Fibroblast of the aortic adventitia (primary cell): ENCODE measurements at places on chromosomes 5 and 9. TPM values are rescaled to one million over a fixed set of nuclear protein-coding genes. Genes with fewer than 3 reads are reported as not detected.

Gene EGFL7
- total RNA-seq = 2.4 and 5.6 TPM in 2 replicates

Gene CERCAM
- total RNA-seq = 74.9 and 109 TPM in 2 replicates

Gene THBS4
- total RNA-seq = 0.90 and 1.5 TPM in 2 replicates

Gene GMCL2
- total RNA-seq = not detected in 2 replicates

GRCh38 chr5:32724526-32724925 lies 13.4 kb downstream of the NPR3 start:
- no peak for DNase-seq

DNA sequence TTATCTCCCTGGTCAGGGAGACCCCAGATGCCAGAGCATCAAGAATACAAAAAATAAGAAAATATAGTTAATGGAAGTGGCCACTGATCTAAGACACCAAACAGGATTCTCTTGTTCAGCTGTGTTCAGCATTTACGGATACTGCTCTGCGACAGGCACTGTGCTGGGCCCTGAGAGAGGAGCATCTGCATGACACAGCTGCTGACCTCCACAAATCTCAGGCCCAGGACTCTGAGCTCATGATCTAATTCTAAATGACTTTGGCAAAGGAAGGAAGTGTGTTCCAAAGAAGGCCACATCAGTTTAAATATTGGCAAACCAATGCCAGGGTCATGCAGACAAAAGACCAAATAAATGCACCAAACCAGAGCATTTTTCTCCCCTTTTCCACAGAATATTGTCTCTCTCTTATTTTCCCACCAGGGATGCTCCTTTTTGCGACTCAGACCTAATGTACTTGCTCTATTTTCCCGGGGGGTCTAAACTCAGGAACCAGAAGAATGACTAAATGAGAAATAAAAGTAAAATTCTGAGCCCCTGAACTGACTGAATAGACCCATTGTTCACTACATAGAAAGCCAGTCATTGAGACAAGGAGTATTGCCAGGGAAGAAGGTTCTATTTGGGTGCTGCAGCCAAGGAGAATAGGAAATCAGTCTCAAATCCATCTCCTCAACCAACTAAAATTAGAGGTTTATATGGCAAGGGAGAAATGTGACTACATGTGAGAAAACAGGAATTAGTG lies 1.4 kb upstream of the AGGF1 start:
- no peak for DNase-seq

DNA sequence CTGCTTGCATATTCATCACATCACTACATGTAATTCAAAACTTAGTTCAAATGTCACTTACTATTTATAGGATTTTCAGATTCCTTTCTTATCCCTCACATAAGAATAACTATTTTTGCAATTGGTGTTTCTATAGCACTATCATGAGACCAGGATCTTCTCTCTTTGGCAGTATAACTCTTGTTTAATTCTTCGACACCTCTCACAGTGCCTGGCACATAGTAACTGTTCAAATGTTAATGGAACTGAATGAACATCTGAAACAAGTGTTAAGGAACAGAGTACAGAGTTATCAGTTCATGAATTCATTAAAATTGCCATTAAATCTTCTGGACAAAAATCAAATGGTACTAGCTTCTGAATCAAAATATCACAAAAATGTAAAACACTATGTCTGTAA lies 40.0 kb downstream of the FBXL17 start:
- DNase-seq = no peak

- DNase-seq = peak; percentile 0
Measured at GRCh38 chr5:44495280-44495679, 106.1 kb upstream of the FGF10 start.

DNA sequence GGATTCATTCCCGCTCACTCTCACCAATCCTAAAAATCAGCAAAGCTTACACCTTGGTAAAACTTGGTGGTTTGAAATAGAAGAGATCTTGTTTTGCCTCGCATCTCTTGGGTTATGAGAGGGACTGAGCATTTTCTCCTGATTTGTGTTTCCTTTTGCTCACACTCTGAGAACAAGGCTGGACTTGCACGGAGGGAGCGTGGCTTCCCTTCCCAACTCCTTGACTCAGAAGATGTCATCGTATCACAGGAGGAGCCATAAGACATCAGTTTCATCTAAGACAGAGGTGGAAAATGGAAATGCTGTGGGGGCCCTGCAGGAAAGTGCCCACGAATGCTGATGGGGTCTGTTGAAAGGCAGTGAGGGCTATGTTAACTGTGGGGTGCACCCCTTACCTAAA lies 37.4 kb downstream of the CTSL start:
- no peak for DNase-seq

GRCh38 chr9:134851020-134851419 lies 29.6 kb upstream of the FCN2 start:
- DNase-seq = no peak

- no peak for DNase-seq
Measured at GRCh38 chr5:54261596-54261995, 48.8 kb downstream of the ARL15 start.

- DNase-seq = no peak
Measured at GRCh38 chr5:157451806-157452205, 8.2 kb upstream of the NIPAL4 start.

DNA sequence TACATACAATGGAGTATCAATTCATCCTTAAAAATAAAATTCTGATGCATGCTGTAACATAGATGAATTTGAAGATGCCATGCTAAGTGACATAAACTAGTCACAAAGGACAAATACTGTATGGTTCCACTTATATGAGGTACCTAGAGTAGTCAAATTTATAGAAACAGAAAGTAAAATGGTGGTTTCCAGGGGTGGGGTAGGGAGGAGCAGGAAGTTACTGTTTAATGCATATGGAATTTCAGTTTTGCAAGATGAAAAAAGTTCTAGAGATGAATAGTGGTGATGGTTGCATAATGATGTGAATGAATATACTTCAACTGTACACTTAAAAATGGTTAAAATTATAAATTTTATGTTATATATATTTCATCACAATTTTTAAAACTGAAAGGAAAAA lies 57.3 kb upstream of the FNIP1 start:
- peak; percentile 5 for DNase-seq

DNA sequence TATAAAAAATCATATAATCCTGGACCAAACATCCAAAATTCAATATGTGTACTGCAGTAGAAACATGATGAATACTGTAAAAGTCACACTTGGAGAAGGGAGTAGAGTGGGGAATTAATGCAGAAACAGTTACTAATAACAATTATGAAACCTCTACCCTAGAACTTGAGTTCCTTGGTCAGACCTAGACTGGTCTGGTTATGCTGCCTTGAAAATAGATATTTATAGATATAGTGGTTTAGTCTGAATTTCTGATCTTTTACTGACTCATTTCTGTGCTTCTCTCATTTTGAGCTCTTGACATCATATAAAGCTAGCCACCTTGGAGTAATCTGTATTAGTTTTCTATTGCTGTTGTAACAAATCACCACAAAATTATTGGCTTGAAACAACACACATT lies 808.7 kb upstream of the CDH10 start:
- no peak for DNase-seq

DNA sequence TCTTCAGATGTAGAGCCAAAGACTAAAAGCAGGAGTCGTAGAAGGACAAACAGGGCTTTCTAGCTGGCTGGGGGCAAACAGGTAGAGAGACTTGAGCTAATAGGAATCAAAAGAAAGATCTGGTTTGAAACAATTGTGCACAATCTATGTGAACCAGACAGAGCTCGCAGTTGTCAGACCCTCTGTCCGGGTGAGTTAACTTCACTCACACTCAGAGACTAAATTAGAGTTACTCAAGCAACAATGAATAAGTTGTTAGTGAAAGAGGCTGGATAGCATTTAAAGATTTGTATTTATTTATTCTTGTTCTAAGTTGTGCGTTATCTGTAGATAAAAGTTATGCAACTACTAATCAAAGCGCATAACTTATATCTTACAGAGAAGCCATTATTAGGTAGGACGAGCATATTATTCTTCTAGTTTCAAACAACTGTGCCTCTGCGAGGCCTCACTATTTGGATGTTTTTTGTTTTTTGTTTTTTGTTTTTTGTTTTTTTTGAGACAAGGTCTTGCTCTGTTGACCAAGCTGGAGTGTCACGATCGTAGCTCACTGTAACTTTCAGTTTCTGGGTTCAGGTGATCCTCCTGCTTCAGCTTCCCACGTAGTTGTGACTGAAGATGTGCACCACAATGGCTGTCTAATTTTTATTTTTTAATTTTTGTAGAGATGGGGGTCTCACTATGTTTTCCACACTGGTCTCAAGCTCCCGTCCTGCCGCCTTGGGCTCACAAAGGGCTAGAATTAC lies 13.2 kb upstream of the LNPEP start:
- no peak for DNase-seq

DNA sequence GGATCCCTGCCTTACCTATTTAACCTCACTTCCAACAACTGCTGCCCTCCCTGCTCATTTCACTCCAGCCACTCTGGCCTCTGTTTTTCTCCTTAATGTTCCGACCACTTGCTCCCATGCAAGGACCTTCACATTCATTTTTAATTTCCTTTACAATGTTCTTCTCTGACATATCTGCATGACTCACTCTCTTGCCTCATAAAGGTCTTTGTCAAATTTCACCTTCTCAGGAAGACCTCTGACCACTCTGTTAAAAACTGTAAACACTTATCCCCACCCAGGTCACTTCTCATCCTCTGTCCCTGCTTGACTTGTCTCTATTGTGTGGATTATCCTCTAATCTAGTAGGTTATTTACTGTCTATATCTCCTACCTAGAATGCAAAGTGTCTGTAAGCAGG lies 751.2 kb downstream of the BRINP1 start:
- DNase-seq = no peak

GRCh38 chr9:37531699-37532098 lies 44.5 kb downstream of the FBXO10 start:
- no peak for DNase-seq

DNA sequence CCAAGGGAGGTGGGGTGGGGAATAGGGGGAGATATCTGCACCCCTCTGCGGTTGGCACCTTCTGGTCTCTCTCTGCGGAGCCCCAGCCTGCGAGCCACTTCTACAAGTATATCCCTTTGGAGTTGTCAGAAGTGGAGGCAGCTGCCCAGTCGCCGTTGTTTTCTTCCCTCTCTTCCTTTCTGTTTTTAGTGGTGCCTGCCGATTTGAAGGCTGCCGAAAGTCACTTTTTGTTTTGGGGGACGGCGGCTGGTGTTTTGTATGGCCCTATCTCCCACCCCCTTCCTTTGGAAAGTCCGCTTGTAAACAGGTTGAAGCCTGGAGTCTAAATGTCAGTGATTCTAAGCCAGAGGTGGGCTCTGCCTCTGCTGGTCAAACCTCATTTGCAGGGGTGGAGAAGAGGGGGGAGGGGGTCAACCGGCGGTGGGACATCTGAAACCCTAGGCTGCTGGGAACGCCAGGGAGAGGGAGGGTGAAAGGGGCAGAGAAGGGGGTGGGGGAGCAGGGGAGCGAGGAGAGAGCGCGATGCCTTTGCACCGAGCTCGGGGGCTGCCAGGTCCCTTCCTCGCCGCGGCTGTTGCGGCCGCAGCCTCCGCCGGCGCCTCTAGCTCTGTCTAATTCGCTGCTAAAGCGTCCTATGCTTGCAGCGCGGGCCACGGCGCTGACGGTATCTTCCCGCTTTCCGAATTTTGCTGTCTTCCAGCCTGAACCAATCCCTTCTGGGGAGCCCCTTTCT lies at the start of gene FGF10:
TSS of gene FGF10 (minus strand) at position 331 of the 733 bp plus-strand sequence. CDS start 738 bp downstream, outside the sequence.
- DNase-seq = peak; percentile 3

- DNase-seq = no peak
Measured at GRCh38 chr5:140135127-140135526, 9.4 kb downstream of the IGIP start.

DNA sequence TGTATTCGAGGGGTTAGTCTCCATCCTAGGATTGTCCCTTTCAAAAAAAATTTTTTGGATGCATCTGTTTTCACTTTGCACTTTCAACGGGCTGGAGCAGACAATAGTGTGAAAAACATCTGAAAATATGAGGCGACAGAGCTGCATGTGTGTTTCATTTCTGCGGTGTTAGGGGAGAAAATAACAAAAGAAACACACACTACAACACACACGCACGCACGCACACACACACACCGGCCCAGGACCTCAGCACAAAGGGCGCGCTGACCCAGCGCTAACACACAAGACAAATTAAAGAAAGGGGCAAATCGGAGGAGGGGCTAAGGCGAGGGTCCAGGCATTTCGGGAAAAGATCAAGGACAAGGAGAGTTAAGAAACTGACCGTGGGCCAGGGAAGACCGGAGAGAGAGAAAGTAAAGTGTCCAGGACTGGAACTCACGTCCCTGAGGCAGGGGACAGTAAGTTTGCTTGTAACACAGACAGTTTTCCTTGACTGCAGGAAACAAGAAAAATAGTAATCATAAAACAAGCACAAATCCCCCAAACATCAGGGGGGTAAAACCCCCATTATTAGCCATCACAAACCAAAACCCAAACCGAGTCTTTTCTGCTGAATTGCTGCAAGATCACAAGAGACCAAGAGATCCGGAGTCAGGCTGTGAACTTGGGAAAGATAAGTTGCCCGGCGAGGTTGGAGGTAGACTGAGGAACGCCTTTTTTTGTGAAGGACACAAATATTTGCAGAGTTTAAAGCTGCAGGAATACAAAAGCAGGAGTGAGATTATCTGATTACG lies 302.1 kb downstream of the PARP8 start:
- DNase-seq = no peak

- DNase-seq = no peak
Measured at GRCh38 chr9:5596173-5596572, 32.7 kb upstream of the RIC1 start.

- DNase-seq = no peak
Measured at GRCh38 chr5:88556406-88556805, 287.8 kb upstream of the TMEM161B start.

DNA sequence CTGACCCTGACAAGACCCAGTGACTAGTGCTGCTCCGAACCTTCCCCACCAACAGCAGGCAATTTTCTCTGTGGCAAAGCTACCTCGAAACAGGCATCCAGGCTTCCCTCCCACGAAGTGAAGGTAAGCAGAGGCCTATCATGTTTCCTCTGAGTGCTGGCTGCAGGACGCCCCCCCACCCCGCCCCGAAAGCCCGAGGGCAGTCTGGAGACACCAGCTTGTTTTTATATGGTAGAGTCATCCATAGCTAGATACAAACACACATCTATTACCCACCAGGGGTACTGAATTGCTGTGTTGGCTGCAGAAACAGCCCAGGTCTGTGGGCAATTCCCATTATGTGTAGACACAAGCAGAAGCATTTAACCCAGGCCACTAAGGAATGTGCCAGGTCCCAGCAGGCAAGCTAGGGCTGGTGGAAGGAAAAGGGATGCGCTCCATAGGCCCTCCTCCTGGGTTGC lies 40.4 kb downstream of the LIX1 start:
- DNase-seq = no peak

DNA sequence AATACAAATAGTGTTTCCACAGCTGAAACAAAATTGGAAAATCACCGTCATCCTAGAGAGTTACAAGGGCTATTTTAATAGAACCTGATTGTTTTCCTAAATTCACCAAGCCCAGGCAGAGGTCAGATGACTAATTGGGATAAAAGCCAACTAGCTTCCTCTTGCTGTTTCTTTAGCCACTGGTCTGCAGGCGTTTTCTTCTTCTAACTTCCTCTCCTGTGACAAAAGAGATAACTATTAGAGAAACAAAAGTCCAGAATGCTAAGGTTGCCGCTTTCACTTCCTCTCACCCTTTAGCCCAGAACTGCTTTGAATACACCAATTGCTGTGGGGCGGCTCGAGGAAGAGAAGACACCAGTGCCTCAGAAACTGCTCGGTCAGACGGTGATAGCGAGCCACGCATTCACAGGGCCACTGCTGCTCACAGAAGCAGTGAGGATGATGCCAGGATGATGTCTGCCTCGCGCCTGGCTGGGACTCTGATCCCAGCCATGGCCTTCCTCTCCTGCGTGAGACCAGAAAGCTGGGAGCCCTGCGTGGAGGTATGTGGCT lies at the start of gene TLR4:
TSS of gene TLR4 (plus strand) at position 380 of the 552 bp plus-strand sequence. CDS start at position 450, 70 bp downstream.
- peak; percentile 88 for DNase-seq

- no peak for DNase-seq
Measured at GRCh38 chr9:20112205-20112783, 323.5 kb upstream of the SLC24A2 start.
